ENCODE measurements at places on chromosomes 11 and 22.
A peak's percentile ranks its signal among the peaks of the same experiment; 100 is the strongest.

DNA sequence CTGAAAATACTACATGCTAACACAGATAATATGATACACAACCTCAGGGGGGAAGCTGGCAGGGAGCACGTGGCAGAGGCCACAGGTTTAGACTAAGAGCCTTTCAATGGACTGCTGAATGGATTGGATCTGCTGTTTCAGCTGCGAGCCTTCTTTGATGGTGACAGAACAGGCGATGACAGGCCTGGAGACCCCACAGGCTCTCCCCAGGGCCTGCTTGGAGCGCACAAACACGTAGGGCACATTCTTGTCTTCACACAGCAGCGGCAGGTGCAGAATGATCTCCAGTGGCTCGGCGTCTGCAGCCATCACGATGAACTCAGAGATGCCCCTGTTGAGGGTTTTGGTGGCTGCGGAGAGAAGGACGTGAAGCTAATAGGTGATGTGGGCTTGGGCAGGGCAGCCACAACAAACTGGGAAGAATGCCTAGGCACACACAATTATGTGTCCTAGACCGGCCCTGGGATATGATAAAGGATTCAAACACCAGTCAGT lies 13.8 kb downstream of the SNU13 start:
- DNase-seq, result no peak

DNA sequence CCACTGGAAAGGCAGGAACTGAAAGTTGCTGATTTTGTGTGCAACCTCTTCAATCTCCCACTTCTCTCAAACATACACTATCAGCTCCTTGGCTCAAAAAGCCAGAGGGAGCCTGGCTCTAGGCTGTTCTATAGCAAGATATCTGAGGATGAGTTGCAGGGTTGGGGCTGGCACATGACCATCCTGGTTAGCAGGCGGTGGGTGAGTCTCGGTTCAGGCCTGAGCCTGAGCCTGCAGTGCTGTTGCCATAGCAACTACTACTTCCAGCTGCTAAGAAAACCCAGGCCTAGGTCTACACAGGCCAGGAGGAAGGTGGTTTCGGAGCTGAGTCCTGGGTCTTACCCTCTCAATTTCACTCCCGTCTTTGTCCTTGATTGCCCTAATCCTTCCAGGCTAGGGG lies 39.0 kb downstream of the CWC15 start:
- DNase-seq, result peak; percentile 54

GRCh38 chr11:76269661-76270261 lies 63.5 kb upstream of the WNT11 start:
- DNase-seq, result no peak

DNA sequence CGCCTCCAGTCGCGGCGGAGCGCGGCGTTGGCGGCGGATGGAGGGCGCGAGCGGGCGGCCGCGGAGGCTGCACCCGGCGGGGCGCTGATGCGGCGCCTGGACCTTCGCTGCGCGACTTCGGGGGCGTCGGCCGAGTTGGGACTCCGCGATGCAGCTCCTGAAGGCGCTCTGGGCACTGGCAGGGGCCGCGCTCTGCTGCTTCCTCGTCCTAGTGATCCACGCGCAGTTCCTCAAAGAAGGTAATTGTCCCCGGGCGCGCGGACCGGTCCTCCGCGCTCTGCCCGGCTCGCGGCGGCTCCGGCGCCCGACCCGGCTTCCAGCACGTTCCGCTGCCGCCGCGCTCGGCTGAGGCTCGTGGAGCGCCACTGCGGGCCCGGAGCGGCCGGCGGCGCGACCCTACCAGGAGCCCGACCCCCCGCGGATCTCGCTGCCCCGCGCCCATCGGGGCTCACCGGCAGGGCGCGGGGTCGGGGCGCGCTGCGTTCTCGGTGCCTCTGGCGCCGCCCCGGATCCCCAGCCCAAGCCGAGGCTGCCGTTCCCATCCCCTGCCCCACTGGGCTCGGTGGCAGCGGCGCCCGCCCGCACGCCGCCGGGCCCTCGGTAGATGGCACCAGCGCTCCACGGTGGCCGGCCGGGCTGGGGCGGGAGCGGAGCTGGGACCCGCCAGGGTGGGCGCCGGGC lies 1251.2 kb downstream of the BRD1 start:
- DNase-seq, result no peak

DNA sequence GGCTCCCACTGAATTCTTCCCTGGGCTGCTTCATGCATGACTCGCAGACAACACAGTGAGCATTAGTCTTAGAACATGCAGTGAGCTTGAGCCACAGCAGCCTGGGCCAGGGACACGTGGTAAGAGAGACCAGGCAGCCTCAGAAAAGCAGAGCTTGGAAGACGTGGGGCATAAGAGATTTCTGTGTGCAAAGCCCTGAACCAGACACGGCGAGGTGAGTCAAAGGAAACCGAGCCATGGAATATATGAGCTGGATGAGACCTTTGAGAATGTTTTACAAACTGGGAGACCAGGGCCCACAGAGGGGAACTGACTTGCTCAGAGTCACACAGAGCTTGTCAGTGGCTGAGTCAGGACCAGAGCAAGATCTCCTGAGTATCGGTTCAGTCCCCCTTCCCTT lies 8.5 kb upstream of the FXYD6 start:
- DNase-seq, result peak; percentile 41

DNA sequence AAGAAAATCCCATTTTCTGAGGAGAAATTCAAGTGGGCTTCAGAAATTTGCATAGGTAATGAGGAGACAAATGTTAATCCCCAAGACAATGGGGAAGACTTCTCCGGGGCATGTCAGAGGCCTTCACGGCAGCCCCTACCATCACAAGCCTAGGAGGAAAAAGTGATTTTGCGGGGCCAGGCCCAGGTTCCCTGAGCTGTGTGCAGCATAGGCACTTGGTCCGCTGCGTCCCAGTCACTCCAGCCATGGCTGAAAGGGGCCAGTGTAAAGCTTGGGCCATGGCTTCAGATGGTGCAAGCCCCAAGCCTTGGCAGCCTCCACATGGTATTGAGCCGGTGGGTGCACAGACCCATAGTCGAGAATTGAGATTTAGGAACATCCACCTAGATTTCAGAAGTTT lies 570.7 kb downstream of the KCNA4 start:
- DNase-seq, result no peak

- no peak for DNase-seq
These were observed 14.3 kb upstream of the HPX start for GRCh38 chr11:6455070-6455469.

- no peak for DNase-seq
These were observed 35.8 kb upstream of the NTM start for GRCh38 chr11:131334601-131335000.

DNA sequence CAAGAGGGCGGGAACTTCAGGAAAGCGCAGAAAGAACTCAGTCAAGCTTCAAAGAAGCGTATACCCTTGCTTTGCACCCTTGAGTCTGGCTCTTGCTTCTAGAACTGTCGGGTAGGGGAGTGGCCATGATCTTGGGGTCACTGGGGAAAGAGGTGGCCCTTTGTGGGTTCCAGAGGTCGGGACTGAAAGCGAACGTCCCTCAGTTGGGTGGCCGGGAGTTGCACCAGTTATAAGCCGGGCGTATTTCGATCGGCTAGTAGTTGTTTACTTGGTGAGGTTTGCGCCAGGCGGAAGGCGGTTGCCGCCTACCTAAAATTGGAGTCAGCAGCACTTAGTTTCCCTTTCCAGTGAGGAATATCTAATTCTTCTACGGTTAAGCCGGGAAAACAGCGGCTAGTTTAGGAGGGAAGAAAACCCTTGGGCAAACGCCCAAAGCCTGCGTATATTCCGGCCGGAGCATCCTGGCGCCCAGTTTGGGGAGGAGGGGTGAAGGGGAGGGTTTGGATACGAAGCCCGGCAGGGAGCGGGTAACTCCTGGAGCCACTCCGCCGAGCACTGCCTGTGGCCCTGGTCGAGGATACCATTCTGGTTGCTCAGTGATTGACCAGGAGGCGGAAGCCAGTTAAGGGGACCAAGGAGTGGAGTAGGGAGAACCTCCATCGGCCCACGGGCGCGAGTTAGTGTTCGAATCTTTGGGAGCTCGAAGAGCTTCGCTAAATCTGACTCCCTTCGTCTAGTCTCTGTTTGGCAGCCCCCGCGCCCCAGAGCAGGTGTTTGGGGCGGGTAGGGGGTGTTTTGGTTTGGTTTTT lies 807 bp upstream of the WT1 start:
- no peak for DNase-seq

Data from fibroblast of lung (primary cell).